ENCODE measurements at places on chromosomes 1 and 21.

DNA sequence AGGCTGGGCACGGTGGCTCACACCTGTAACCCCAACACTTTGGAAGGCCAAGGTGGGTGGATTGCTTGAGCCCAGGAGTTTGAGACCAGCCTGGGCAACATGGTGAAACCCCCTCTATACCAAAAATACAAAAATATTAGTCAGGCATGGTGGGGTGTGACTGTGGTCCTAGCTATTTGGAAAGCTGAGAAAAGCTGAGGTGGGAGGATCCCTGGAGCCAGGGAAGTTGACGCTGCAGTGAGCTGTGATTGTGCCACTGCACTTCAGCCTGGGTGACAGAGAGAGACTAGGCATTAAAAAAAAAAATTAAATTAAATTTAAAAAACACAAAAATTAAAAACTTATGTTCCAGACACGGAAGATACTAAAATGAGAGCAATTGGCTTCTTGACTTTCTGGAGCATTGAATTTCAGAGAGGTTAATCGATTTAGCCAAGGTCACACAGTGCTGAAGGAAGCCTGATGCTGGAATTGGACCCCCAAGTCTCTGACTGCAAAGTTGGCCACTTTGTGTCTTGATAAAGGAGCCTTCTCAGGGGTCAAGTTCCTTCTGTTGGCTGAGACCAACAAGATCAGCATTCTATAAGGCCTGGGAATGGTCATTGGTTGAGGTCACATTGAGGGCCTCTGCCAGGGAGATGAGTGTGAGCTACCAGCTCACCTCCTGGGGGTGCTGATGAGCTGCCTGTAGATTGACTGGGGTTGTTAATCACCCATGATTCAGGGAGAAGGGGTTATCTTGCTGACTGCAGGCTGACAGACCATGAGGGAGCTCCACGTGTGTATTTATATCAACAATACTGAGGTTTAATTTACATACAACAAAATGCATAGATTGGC, 54.3 kb downstream of the RPS6KA1 start:
- DNase-seq, result no peak

DNA sequence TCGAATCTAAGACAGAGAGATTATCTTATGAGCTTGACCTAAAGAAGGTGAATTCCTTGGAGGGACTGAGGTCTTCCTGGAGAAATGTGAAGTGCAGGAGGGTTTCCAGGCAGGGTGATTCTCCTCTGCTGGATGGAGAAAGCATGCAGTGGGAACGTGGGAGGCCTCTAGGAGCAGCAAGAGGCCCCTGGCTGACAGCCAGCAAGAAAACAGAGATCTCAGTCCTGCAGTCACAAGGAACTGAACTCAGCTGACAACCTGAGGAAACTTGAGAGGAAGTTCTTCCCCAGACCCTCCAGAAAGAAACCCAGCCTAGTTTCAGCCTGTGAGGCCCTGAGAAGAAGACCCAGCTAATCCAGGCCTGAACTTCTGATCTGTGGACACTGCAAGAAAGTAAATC, 345.9 kb downstream of the FAM72C start:
- no peak for DNase-seq

DNA sequence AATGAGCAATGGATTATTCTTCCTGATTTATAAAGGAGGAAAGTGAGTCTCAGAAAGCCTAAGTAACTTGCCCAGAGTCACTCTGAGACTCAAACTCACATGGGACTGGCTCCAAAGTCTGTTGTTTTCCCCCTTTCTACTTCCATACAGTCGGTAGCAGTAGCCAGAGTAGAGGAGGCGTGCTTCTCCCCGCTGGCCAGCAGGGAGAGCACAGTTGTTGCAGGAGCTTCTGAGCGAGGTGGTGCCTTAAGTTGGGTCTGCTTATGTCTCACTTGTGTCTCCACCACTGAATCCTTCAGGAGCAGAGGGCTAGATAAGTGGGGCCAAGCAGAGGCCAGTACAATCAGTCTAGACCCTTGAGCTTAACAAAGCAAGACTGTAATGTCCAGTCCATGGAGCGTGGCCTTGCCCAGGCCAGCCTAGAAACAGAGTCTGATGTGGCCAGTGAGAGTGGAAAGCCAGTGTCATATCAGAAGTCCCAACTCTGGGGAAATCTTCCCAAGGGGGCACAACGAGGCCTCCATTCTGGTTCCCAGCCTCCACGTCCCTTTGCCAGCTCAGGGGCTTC, 181.9 kb downstream of the ZSCAN20 start:
- DNase-seq, result no peak

DNA sequence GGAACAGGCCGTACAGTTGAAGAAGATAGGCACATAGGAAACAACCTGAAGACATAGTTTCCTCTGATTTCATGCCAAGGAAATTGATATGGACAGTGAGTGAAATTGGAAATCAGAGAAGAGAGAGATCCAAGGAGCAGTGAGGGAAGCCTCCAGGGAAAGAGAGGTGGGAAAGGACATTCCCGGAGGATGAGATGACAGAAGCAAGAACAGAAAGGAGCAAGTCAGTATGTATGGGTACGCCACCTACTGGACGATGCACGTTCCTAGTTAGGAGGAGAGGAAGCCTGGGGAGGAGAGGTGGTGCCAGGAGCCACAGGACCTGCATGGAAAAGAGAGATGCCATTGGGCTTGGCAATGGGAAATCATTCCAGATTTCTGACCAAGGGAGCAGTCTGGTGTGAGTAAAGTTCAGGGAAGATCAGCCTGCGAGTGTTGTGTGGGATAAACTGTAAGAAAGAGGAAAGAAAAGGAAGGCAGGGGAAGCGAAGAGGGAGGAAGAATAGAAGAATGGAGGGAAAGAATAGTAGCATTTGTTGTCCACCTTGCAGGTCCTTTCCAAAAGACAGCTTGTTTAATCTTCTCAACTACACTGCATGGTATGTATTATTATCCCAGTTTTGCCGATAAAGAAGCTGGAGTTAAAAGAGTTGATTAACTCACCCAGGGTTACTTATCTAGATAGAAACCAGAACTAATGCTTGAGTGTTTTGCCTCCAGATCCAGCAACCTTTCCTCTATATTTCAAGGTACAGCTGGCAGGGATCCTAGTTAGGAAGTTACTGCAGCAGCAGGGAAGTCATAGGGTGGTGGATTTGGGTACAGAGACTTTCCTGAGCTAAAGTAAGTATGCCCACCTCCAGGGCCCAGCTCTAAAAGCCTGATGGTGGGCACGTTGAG, 27.4 kb downstream of the C1orf116 start:
- no peak for DNase-seq

GRCh38 chr1:203130358-203130985, 2.9 kb downstream of the ADORA1 start:
- no peak for DNase-seq

All from caudate nucleus (tissue), 63 donors.